ENCODE measurements at places on chromosomes 3 and 15. TPM values are rescaled to one million over a fixed set of nuclear protein-coding genes. Genes with fewer than 3 reads are reported as not detected.

GRCh38 chr3:192339214-192339613 lies 388.1 kb downstream of the FGF12 start:
- no peak for DNase-seq

DNA sequence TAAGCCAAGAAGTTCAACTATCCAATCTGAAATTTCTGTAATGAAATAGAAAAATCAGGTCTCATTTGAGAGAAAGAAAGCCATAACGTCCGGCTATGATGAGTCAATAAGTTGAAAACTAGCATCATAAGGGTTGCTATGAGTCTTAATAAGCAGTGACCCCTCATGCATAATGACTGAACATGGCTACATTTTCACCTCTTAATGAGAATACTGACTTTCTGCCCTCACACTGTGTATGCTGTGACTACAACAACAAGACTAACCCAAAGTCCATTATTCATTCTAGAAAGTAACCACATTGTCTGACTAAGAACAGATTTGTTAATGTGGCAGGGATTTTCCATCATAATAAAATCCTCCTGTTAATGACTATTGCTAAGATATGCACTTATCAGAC lies 884.0 kb upstream of the CADM2 start:
- DNase-seq, result no peak

DNA sequence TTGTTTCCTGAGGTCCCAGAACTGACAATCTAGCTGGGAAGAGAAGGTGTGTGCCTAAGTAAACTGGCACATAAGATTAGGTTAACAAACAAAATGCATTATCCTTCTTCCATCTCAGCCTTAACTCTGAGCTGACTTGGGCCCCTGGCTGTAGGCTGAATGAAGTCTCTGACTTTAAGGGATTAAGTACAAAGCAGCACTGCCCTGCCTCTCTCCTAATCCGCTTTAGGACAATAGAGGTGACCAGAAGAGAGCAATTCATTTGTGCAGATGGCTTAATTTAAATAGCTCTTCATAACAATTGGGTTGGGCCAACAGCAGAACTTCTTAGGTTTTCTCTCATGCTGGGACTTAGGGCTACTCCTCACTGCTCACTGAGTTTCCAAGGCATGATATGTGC lies 181.6 kb upstream of the SOX14 start:
- DNase-seq, result no peak

- DNase-seq, result no peak
Observed at GRCh38 chr15:36415643-36416042, 163.8 kb upstream of the CDIN1 start.

GRCh38 chr3:7962301-7962700 lies 539.3 kb upstream of the LMCD1 start:
- DNase-seq, result no peak

GRCh38 chr15:29785642-29786041 lies 36.6 kb downstream of the TJP1 start:
- DNase-seq, result no peak

DNA sequence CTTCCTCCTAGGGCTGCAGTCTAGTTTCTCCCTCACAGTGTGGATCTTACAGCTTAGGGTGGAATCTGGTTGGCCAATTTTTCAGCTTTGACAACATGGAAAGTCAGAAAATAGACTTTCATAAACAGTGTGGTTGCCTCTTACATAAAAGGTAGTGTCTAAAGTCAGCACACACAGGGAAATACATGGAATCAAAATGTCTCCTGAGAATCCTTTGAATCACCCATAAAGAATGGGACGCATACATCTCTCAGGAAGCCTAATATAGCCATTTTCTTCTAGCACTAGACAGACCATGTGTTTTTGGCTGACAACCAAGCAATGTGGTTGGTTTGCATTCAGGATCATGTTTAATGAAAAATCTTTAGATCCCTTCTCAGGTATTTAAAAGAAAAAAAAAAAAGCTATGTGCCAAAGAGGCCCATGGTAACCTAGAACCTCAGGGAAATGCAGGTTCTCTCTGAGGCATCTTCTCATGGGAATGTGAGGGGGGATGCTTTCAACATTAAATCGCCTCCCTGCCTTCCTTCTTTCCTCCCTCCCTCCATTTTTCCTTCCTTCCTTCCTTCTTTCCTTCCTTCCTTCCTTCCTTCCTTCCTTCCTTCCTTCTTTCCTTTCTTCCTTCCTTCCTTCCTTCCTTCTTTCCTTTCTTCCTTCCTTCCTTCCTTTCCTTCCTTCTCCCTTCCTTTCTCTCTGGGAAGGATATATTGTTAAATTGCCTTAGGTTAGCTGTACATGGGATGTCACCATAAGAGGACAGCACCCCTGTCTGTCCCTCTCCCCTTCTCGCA lies 34.3 kb upstream of the ZBTB38 start:
- no peak for DNase-seq

The CPB1 gene
- polyA plus RNA-seq, result not detected

- no peak for DNase-seq
Observed at GRCh38 chr3:181913254-181913653, 201.5 kb downstream of the SOX2 start.

GRCh38 chr3:183272142-183272541 lies 19.1 kb downstream of the B3GNT5 start:
- DNase-seq, result no peak

GRCh38 chr3:9765865-9766264 lies 3.9 kb downstream of the CAMK1 start:
- no peak for DNase-seq

The SGO1 gene
- 0.50 TPM for polyA plus RNA-seq

The ZNF385D gene
- not detected for polyA plus RNA-seq

The EPB42 gene
- not detected for polyA plus RNA-seq

The HIGD2B gene
- not detected for polyA plus RNA-seq

The SHF gene
- polyA plus RNA-seq, result 1.7 TPM

GRCh38 chr3:18989237-18989795 lies 159.0 kb upstream of the KCNH8 start:
- no peak for DNase-seq

The PRRT3 gene
- 4.6 TPM for polyA plus RNA-seq

DNA sequence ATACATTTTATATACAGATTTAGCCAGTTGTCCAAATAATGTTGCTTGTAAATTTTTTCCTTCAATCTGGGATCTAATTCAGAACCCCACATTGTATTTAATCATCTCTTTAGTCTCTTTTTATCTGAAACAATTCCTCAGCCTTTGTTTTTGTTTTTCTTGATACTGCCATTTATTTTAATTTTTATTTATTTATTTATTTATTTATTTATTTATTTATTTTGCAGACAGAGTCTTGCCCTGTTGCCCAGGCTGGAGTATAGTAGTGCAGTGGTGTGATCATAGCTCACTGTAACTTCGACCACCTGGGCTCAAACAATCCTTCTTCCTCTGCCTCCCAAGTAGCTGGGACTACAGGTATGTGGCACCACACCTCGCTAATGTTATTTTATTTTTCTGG lies 61.5 kb downstream of the CHCHD4 start:
- no peak for DNase-seq

The CHCHD4 gene
- 17.5 TPM for polyA plus RNA-seq

The NMB gene
- polyA plus RNA-seq, result 4.1 TPM

GRCh38 chr3:38112378-38112761 lies 24.6 kb downstream of the ACAA1 start:
- no peak for DNase-seq

- DNase-seq, result no peak
Observed at GRCh38 chr3:186260726-186261125, 101.3 kb downstream of the DGKG start.

The KLHL40 gene
- not detected for polyA plus RNA-seq

DNA sequence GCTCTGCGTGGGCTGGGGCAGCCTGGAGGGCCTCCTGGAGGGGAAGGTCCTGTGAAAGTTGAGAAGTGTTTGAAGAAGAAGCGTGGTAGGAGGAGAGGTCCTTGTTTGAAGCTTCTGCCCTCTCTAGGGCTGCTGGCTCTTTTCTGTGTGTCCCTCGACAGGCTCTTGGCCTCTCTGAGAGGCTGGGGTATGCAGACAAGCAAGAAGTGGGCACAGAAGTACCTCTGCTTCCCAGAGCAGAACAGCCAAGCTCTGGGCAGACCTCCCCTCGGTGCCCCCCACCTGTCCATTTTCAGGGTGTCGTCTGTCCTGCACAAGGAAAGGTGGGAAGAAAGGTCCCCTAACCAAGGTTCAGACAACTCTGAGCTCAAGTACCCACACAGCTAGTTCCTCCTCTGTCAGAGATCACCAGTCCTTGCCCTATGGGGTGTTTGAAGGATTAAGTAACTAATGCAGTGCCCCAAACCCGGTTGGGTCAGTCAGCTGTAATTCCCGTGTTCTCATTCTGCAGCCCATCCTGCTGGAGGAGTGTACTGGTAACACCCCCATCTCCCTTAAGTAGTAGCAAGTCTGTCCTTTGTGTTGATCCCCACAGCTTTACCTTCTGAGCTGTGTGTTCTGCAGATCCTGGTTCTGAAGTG lies 6.3 kb downstream of the CSK start:
- DNase-seq, result no peak

DNA sequence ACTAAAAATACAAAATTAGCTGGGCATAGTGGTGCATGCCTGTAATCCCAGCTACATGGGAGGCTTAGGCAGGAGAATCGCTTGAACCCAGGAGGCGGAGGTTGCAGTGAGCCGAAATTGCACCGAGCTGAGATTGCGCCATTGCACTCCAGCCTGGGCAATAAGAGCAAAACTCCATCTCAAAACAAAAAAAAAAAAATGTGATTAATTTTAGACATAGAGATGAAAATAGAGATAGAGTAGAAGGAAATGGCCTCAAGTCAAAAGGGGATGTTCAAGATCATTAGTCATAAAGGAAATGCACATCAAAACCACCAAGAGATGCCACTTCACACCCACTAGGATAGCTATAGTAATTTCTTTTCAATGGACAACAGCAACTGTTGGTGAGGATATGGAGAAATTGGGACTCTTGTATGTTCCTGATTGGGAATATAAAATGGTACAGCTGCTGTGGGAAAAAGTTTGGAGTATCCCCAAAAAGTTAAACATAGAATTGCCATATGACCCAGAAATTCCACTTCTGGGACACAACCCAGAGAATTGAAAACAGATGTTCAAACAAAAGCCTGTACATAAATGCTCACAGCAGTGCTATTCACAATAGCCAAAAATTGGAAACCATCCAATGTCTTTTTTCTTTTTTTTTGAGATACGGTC lies 55.4 kb downstream of the ABHD2 start:
- no peak for DNase-seq

The GOLGA8N gene
- 0.17 TPM for polyA plus RNA-seq

DNA sequence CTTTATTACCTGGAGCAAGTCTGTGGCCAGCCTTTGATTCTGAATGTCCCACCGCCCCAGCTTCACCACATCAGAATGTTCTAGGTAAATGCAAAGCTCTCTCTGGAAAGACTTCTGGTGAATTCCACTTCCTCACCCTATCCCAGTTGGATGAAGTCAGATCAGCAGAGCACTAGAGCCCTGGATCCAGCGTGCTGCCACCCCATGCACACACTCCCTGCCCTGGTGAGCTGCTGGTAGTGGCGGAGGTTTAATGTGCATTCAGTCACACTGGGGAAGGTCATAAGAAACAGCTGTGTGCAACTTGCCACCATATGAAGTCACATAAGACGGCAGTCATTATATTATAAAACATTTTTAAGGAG lies 16.3 kb upstream of the SLC41A3 start:
- no peak for DNase-seq

The ABI3BP gene
- polyA plus RNA-seq, result not detected

DNA sequence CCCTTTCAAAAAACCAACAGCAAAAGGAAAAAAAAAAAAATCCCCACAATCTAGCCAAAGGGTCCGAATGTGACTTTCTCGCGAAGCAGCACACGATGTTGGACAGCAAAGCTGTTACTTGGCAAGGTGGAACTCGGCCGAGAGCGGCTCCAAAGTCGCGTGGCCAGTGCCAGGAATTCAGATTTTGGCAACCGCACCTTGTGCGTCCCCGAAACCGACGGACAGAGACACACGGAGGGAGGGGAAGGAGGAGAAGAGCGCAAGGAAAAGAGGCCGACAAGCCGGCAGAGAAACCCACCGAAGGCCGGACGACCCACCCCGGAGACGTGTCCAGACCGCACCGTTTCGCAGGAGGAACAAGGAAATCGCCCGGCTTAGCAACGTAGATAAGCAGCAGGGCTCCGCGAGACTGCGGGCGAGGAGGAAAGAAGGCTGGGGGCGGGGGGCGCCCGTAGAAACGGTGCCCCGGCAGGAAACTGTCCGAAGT lies 517.3 kb downstream of the MECOM start:
- no peak for DNase-seq

DNA sequence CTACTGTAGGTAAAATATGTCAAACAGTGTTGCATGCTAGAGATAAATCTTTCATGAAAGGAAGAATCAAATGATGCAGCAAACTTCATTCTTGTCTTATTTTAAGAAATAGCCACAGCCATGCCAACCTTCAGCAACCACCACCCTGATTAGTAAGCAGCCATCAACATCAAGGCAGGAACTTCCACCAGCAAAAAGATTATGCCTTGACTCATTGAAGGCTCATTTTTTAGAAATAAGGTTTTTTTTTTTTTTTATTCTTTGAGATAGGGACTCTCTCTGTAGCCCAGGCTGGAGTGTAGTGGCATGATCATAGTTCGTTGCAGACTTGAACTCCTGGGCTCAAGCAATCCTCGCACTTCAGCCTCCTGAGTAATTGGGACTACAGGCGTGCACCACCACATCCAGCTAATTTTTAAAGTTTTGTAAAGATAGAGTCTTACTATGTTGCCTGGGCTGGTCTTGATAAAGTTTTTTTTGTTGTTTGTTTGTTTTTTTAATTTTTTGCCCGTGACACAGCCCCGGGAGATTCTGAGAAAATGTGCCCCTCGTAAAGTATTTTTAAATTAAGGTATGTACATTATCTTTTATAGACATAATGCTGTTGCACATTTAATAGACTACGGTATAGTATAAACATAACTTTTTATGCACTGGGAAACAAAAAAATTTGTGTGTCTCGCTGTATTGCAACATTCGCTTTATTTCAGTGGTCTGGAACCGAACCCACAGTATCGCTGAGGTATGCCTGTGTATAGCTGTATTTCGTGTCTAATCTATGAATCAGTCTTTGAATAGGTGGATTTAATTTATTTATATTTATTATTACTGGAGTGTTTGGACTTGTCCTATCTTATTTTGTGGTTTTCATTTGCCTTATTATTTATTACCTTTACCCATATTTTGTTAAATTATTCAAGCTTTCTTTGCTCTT lies 23.3 kb downstream of the SNRK start:
- no peak for DNase-seq
